Stimulated activated CD4-positive, alpha-beta T cell treated with anti-CD3 and anti-CD28 coated beads, Interleukin-4, amount 100 ng/mL, for 4 hours (primary cell): ENCODE measurements at places on chromosomes 16 and 17.

GRCh38 chr16:30892670-30893416 lies 1.0 kb downstream of the BCL7C start:
- DNase-seq = no peak

- no peak for DNase-seq
Measured at GRCh38 chr16:81313701-81314602, 810 bp upstream of the GAN start.

DNA sequence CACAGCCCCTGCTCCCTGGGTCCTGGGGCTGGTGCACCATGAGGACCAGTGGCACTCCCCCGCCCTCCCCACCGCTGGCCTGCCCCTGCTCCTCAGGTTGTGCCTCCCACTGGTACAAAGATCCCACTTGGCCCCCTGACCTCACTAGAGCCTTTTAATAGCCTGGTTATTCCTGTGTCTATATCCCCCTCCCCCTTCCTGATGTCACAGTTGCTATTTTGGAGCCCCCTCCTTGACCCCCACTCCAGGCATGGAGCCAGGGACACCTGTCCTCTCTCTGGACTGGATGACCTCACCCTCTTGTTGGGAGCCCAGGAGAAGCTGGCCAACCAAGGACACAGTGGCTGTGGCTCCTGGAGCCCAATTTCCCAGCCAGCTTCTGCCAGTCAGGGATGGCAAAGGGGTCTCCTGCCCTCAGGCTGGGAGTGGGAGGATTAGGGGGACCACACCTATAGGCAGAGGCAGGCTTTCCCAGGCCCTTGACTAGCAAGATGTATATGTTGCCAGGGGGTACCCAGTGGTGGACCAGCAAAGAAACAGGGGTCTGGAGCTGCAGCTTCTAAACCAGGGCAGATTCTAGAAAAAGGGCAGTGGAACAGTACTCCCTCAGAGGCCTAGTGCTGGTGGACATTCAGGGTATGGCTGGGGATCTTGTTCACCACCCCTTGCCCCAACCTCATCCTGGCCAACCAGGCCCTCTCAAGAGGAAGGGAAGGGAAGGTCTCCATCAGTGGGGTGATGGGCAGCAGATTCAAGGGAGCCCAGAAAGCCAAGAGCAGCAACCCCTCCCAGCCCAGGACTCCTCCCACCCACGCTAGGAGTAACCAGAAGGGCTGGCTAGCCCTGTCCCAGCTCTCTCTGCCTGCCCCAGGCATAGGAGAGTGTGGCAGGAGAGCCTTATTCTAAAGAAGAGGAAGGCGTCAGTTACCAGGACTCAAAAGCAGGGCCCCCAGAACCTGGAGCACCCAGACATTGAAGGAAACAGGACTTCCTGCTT lies 10.9 kb downstream of the HDAC5 start:
- DNase-seq = no peak

DNA sequence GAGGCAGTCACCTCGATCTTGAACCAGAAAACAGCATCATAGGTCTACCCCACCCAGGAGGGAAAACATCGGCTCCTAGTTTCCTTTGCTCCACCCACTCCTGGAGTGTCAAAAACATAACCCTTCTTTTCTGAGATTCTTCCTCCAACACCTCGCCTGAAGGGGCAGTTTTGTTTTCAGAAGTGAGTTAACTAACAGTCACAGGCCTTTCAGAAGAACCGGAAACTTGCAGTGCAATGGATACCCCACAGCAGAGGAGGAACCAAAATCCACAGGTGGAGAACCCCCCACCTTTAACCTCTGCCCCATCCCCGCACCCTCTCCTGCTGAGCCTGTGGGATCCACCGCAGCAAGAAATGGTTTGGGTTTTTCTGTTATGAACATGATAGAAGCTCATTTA lies 7.8 kb upstream of the TEX2 start:
- DNase-seq = no peak

DNA sequence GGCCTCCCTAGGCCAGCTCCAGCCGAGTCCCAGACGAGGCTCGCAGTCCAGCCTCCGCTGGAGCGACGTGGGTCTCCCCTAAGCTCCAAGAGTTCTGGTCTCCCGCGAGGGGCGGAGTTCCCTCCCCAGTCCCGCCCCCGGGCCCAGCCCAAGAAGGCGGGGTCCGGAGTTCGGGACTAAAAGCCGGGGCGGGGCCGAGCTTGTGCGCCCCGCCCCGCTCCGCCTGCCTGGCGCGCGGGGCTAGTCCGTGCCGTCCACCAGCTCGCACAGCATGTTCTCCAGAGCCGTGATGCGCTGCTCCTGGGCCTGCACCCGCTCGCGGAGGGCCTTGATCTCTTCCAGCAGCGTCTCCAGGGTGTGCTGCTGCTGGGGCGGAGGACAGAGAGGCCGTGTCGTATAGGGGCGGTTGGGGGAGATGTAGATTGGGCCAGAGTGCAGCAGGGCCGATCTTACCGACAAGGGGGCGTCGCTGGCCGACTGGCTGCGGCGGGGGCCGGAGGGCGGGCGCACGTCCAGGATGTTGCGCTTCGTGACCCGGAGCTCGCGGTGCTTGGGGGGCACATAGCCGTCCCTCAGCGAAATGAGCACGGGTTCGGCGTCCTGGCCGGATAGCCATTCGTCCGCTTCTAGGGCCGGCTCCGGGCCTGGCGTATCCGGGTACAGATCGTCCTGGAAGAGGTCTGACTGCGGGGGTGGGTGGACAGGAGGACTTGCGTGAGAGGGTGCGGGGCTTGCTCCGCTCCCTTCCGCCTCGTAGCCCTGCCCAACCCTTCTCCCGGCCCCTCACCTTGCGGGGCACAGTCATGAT lies 7.0 kb downstream of the CORO6 start:
- peak; percentile 84 for DNase-seq

DNA sequence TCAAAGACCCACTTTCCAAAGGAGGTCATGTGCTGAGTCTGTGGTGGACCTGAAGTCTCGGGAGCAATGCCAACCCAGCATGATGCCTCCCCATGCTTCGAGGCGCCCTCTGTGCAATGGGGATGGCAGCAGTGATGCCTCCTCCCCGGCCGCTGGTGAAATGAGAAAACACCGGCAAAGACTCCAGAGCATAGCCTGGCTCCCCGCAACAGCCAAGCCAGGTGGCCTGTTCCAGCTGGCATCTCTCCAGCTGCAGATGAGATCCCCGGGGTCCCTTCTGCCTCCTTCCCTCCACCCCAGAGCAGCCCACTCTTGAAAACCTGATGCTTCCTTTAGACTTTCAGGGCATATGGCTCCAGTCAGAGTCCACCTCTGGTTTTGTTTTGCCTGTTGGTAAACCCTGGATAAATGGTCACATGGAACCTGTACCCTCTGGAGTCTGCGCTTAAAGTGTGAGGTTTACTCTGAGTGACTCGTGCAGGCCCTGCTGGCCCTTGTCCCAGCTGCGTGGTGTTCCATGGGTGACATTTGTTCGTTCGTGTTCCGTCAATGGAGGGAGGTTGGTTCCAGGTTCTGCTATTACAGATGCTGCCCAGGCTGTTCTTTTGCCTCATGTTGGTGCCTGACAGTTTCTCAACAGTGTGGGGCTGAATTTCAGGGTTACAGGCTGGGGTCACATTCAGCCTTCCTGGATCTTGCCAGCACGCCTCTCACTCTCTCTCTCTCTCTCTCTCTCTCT lies 181.8 kb upstream of the CIBAR2 start:
- no peak for DNase-seq

- DNase-seq = no peak
Measured at GRCh38 chr16:31348579-31348978, 6.4 kb upstream of the ITGAX start.

DNA sequence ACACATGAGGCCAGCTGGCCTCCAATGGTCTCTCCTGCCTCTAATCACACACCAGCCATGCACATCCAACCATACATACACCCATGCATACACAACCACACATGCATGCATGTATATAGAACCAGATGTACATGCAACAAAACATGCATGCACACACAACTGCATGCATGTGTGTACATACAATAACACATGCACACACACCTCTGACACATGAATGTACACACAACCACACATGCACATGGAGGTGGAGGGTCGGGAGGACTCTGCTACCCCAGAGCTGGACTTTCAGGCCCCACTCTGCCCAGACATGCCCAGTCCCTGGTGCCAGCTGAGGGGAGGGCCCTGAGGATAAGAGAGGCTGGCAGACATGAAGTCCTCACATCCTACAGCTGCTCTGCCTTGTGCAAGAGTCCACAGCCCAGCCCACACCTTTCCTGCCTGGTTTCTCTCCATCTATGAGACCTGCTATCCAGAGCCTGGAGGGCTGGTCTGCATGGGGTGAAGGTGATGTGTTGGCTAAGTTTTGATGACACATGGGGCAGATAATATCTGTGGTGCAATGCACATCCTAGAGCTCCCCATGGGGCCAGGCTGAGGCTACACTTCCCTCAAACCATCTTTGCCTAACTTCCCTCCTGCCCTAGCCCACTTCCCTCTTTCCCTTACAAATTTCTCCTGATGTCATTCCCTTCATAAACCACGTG lies 50.9 kb upstream of the SDK2 start:
- DNase-seq = no peak

GRCh38 chr17:57436565-57436964 lies 180.2 kb downstream of the MSI2 start:
- DNase-seq = no peak

DNA sequence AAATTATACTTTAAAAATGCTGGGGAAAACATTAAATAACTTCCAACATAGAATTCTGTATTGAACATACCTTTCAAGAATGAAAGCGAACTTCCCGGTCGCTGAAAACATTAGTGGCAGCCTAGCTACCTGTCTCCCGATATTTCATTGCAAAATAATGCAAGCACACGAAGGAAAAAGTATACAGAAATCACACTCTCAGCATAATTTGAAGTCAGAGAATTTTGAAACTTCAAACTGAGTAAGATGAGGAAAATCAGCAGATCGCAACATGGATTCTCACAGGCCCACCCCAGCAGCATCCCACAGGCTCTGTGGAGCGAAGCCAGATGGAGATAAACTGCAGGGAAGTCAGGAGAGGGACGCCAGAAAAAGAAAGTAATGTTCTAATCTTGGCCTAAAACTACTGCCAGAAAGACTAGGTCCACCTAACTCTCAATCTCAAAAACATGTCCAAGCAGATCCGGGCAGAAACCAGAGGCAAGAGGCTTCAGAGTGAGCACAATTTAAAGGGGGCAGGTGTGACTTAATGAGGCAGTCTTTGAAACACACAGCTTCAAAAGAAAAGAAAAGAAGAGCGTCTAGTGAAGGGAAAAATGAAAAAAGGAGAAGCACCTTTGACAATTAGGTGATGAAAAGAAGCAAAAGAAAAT lies 4.8 kb upstream of the GOSR1 start:
- DNase-seq = no peak

- DNase-seq = no peak
Measured at GRCh38 chr16:4115949-4116318, 308 bp downstream of the ADCY9 start.

DNA sequence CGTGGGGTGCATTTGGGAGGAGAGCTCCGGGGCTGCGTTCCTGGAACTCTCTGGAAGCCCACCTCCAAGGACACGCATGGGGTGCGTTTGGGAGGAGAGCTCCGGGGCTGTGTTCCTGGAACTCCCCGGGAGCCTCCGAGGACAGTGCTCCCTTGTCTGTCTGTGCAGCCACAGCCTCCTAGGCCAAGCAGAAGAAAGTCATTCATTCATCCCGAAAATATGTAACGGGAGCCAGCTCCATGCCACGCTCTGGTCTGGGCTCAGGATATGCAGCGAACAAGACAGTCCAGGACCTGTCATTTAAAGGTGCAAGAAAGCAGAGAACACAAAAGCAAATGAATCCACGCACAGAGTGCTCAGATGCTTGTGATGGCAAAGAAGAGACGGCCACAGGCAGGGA lies 7.9 kb downstream of the ENPP7 start:
- no peak for DNase-seq

- DNase-seq = no peak
Measured at GRCh38 chr17:28997806-28998205, 8.0 kb downstream of the SEZ6 start.

- no peak for DNase-seq
Measured at GRCh38 chr16:57745768-57746167, 10.2 kb downstream of the KATNB1 start.

DNA sequence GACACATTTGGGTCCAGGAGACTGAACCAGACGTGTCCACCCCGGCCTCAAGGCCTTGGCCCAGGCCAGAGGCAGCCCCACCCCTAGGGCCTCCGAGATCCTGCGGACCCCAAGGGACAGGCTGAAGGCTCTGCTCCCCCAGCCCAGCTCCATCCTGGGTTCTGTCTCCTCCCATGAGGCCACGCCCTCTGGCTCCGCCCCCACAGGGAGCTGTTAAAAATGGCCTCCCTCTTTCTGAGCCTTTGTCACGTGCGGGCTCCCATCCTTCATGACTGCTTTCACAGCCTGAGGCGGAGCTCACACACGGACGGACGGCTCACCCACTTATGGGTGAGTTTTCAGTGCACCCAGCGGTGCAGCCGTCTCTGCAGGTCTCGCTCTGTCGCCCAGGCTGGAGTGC lies 6.5 kb upstream of the CACNA1H start:
- DNase-seq = no peak

GRCh38 chr17:15893658-15894024 lies 51.3 kb upstream of the ADORA2B start:
- no peak for DNase-seq

GRCh38 chr17:80110447-80110812 lies 9.0 kb downstream of the GAA start:
- DNase-seq = no peak

- DNase-seq = peak; percentile 36
Measured at GRCh38 chr17:29585080-29585751, 4.2 kb downstream of the GIT1 start.

DNA sequence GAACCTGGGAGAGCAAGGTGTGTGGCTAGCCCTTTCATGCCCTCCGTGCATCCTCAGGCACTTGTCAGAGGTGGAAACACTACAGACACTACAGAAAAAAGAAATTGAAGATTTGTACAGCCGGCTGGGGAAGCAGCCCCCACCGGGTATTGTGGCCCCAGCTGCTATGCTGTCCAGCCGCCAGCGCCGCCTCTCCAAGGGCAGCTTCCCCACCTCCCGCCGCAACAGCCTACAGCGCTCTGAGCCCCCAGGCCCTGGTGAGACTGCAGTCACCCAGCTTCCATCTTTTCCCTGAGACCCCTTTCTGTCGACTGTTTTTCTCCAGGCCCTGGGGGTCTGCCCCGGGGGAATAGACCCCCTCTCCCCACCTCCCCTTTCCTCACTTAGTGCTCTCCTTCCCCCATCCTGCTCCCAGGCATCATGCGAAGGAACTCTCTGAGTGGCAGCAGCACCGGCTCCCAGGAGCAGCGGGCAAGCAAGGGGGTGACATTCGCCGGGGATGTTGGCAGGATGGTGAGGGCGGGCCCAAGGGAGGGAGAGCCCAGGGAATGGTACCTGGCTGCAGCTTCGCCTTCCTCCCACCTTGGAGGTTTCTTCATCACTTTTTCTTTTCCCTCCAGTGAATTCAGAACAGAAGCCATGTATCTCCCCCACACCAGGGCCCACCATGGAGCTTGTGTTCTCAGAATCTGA lies 2.3 kb downstream of the COA3 start:
- no peak for DNase-seq

DNA sequence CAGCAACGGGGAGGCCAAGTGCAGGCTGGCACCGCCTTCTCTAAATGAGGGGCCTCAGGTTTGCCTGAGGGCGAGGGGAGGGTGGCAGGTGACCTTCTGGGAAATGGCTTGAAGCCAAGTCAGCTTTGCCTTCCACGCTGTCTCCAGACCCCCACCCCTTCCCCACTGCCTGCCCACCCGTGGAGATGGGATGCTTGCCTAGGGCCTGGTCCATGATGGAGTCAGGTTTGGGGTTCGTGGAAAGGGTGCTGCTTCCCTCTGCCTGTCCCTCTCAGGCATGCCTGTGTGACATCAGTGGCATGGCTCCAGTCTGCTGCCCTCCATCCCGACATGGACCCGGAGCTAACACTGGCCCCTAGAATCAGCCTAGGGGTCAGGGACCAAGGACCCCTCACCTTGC lies 18.5 kb downstream of the NGFR start:
- no peak for DNase-seq

GRCh38 chr17:28857905-28858800 lies 3.3 kb downstream of the ERAL1 start:
- DNase-seq = no peak
